ENCODE measurements at places on chromosomes 1 and 21.

- no peak for DNase-seq
These were observed 2.6 kb downstream of the CSF3R start for GRCh38 chr1:36480161-36480560.

DNA sequence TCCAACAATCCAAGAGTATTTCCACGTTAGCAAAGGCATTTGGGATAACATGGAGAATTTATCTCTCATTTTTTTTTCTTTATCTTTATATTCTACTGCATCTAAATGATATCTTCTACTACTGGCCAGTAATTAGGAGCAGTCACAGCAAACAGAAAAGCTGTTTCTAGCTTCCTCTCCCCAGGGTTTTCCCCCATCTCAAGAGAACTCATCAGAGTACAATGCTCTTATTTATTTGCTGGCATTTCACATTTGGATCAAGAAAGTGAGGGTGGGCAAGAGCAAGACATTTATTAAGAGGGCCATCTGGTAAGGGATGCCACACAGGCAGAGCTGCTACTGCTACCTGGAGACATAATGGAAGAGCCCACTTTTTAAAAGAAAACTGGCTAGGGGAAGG lies 368.2 kb downstream of the USH2A start:
- DNase-seq = no peak

DNA sequence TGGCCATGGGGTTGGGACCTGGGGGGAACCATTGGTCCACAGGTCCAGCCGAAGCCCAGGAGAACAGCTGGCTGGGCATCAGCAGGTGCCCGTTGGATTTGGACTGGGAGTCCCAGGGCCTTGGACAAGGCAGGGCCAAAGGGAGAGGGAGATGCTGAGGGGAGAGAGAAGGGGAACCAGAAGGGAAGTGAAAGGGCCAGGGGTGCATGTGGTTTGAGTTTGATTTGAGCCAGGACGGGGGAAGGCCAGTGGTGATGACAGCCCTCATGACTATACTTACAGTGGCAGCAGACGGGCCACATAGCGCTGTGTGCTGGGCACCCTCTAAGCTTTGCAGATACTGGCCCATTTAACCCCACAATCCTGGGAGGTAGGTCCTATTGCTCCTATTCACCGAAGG lies 18.8 kb downstream of the AGRN start:
- DNase-seq = no peak

GRCh38 chr1:172324086-172324485 lies 96.4 kb upstream of the C1orf105 start:
- DNase-seq = no peak

DNA sequence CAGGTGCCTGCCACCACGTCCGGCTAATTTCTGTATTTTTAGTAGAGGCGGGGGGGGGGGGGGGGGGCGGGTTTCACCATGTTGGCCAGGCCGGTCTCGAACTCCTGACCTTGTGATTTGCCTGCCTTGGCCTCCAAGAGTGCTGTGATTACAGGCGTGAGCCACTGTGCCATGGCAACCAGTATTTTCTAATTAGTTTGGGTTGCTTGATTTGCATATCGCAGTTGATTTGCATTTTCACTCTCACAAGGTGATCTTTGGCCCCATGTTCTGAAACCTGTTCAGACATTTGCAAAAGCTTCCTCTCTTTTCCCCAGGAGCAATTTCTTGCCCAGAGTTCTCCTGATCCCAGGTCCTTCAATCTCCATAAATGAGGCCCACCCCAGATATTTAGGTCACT lies 1.7 kb downstream of the TOR3A start:
- DNase-seq = no peak

DNA sequence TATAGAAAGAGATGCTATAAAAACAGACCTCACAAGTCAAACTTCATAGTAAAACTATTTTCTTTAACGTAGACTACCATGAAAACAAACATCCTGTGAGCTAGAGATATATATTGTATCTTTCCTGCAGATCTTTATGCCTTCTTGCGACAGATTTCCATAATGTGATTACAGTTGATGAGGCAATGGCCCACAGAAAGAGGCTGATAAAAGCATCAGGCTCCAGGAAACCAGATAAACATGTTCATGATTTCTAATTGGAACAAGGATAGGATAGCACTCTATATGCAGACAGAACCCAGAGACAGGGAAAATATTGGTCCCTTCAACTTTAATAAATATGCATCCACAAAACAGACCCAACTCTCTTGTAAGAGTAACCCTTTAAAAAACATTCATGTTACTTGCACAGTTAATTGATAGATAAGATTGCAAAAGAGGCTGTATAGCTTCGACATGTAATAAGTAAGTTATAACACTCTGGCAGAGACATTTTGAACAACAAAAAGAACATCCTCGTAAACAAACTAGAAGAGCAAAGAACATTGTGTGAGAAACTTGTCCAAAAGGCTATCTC lies 329.4 kb downstream of the AGBL4 start:
- DNase-seq = no peak

- no peak for DNase-seq
These were observed 15.5 kb downstream of the EEIG2 start for GRCh38 chr1:108575375-108575774.

- DNase-seq = no peak
These were observed 17.0 kb downstream of the LPGAT1 start for GRCh38 chr1:211813590-211813989.

- DNase-seq = no peak
These were observed 119.6 kb upstream of the ERRFI1 start for GRCh38 chr1:8145545-8146202.

DNA sequence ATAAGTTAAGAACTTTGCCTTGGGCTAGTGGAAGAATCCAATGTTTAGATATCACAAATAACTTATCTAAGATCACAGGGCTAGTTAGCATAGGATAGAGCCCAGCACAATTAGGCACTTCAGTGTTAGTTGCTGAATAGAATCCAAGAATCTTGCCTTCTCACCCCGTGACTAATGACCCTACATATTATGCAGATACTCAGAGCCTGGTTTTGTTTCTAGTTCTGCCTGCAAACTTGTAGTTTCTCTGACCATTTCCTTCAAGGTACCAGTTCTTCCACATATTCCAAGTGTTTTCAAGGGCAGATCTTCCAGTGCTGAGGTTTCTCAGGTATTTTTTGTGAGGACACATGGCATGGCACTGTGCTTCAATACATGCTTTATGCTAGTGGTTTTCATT lies 239.3 kb downstream of the KCNK2 start:
- no peak for DNase-seq

- peak; percentile 19 for DNase-seq
These were observed 40.6 kb downstream of the CAPN2 start for GRCh38 chr1:223752721-223753515.
